HCT116 (cell line): ENCODE measurements at places on chromosomes 12 and 14.

- DNase-seq, result no peak
These were observed 23.1 kb downstream of the ABCB9 start for GRCh38 chr12:122943196-122943595.

DNA sequence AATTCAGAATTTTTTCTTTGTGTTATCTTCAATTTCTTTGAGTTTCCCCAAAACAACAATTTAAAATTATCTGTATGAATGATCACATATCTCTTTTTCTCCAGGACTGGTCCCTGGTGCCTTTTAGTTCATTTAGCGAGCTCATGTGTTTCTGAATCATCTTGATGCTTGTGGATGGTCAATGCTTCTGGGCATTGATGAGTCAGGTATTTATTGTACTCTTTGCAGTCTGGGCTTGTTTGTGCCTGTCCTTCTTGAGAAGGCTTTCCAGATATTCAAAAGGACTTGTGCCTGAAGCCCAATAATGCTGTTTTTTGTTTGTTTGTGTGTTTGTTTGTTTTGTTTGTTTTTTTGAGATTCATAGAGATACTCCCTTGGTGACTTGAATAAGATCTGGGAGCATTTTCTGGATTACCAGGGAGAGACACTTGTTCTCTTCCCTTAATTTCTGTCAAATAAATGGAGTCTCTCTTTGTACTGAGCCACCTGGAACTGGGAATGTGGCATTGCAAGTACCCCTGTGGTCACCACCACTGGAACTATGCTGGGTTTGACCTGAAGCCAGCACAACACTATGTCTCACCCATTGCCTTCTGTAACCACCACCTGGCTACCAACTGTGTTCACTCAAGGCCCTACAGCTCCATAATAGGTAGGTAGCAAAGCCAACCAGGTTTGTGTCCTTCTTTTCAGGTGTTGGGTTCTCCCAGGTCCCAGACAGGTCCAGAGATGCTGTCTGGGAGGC lies 56.3 kb downstream of the SLC6A15 start:
- DNase-seq, result no peak

DNA sequence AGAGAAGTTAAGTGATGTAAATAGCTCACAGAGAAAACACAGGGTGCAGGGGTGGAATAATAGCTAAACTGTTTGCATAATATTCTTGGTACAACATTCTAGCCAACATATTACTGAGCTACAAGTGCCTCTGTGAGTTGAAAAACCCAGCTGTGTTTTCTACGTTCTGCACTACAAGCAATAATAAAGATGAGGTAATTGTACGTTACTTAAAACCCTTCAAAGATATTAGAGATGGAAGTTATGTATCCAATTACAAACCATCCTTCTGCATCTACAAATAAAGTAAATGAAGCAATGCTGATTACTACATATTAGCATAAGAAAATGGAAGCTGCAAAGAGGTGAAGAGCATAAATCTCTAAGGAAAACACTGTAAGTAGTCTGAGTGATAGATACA lies 271.4 kb downstream of the SSPN start:
- DNase-seq, result no peak

DNA sequence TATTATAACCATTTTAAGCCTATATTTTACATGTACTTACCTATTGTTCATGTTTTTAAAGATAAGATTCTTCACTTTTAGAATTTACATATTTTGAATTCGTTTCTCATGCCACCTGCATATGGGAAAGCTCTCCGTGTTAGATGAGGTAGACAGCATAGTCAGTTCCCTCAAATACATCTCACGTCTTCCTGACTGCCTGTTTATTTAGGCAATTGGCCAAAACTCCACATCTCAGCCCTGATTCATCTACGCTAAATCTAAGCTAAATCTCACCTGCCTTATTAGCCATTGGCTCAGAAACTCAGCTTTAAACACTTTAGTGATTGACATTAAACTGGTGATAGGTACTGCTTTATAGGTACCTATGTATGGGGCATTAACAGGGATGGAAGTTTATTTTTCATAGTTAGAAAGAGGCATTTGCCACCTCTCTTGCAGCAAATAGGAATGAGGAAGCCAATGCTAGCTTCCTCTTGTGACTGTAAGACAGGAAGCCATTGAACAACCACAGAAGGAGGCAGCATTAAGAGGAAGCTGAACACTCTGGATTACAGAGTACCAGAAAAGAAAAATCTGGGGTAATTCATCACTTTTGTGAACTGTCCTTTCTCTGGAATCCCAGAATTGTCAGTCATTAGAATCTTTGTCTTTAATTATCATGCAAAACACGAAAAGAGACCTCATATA lies 111.9 kb downstream of the LRFN5 start:
- no peak for DNase-seq

DNA sequence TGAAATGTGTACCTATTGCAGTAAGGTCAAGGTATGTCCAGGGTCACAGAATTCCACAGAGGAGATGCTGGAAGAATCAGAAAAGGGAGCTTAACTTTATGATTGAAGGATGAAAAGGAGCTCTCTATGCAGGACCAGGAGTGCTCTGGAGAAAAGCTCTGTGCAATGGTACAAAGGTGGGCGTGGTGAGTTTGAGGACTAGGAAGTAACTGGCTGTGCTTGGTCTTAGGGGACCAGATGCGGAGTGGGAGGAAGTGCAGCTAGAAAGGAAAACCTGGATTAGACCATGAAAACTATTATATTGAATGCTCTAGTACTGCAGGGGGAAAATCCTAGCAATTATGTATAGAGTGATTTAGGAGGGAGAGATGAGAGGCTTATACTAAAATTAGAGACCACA lies 56.8 kb downstream of the BTG1 start:
- no peak for DNase-seq

DNA sequence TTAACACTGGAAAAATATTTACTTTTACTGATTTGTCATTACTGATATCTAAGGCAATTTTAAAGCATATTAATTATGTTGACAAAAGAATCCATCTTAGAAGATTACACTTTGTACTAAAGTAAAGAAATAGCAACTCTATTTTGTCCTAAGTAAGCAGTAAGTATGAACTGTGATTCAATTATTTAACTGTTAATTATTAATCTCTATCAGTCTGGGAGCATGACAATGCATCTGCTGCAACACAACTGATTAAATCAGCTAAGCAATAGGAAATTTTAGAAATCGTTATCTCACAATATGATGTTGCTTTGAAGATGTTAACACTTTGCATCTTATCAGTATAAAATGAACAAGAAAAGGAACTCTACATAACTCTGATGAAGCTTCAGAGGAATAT lies 172.3 kb downstream of the DPY19L2 start:
- no peak for DNase-seq

- no peak for DNase-seq
These were observed 25.0 kb downstream of the DACT1 start for GRCh38 chr14:58662759-58663158.

DNA sequence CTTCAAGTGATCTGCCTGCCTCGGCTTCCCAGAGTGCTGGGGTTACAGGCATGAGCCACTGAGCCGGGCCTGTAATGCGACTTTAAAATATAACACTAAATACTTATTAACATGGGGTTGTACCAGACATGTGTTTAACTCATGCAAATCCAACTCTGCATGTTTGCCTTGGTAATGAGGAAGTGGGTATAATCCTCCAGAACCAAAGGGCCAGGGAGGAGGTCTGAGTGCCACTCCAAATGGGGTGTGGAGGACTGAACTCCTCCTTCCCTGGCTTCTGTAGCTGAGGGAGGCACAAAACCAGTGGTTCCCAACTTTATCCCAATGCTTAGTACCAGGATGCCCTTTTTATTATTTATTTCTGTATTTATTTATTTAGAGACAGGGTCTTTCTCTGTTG lies 61.6 kb upstream of the MED13L start:
- no peak for DNase-seq

DNA sequence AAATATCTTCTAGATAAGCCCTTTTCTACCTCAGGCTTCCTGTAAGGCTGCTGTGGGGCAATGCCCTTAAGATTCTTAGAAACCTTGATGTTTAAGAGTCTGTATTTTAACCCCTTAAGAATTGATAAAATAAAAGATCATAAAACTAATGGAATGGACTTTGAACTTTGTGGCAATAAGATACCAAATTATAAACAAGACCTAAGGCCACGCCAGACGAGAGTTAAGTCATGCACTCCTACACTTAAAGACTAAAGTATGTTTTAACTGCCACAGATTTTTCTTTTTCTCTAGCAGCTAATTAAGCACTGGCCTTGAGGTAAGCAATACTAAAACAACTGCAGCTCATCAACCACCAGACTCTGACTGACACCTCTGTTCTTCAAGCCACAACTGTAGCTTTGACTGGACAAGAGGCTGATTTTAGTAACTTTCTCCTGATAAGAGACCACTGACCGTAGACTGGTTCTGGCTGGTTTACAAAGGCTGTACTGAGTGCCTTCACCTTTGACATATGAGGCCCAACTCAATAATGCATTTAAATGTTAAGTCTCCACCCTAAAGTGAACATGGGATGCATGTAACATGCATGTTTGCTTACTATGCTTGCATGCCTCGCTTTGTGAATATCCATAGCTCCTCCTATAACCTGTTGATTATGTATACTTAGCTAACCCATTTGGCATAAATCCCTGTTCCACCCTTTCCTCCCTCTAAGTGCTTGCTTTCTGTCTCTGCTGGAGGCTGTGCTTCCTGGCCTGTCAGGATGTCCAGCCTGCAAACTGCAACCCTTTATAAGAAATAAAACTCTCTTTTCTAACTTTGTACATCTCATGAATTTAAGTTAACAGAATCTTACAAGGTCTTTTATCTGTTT lies 71.9 kb downstream of the KLHL28 start:
- no peak for DNase-seq

GRCh38 chr12:25156061-25156460 lies 38.9 kb downstream of the DNAI7 start:
- DNase-seq, result no peak

DNA sequence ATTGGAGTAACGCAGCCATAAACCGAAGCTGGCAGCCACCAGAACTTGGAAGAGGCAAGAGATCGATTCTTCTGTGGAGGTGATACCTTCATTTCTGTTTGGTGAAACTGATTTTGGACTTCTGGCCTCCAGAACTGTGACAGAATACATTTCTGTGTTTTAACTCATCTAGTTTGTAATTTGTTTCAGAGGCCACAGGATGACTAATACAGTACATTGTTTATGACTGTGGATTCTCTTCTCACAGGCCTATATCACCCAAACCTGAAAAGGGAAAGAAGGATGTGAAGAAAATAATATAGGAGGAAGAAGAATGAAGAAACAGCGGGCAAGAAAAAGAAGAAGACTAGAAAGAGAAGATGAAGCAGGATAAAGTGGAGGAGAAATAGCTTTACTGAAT lies 263.8 kb upstream of the DIO2 start:
- no peak for DNase-seq

GRCh38 chr14:32938719-32939253 lies at the start of gene NPAS3:
Gene NPAS3 (plus strand): TSS chr14:32938879.
- no peak for DNase-seq

DNA sequence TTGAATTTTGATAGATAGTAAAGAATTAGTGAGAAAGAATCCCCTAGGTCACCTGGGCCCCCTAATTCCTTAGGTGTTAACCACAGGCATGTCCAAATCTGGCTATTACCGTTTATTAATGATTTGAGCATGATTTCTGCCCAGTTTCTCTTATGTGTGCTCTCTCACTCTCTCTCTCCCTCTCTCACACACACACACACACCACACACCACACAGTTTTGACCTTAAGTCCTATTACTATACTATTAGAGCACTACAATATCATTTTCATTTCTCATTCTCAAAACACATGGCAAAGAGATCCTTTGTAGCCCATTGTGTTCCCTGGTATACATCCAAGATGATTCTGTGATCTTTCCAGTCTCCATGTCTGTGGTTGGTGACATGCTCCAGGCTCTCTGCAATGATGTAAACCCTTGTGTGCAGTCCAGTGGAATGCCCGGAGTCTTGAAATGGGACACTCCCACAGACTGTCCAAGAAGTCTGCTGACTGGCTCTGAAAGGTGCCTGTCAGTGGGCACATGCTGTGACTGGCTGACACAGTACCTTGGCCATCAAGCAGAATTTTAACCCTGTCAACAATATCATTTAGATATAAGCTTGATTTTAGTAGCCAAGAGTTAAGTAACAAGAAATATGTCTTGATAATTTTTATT lies 96.2 kb downstream of the FIGNL2 start:
- no peak for DNase-seq

DNA sequence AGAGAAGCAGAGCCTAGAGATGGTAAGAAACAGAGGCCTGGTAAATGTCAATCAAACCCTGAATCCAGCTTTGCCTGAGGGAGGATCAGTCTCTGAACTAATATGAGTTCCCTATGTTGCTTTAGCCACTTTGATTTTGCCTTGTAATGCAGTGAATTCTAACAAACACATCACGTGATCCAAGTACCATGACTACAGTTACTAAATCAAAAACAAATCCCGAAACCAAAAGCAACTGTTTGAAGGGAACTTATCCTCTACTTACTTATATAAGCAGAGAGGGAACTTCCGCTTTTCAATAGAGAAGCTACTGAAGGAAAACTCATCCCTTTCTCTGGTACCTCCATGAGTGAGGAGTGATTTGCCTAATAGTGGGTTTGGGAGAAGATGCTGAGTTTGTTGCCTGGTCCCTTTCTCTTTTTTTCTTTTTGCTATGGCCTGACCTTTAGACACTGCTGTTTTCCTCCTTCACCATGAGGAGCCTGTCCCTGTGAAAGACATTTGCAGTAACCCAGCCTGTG lies 7.7 kb upstream of the PPTC7 start:
- no peak for DNase-seq

GRCh38 chr12:278046-278445 lies 15.4 kb upstream of the SLC6A13 start:
- no peak for DNase-seq

DNA sequence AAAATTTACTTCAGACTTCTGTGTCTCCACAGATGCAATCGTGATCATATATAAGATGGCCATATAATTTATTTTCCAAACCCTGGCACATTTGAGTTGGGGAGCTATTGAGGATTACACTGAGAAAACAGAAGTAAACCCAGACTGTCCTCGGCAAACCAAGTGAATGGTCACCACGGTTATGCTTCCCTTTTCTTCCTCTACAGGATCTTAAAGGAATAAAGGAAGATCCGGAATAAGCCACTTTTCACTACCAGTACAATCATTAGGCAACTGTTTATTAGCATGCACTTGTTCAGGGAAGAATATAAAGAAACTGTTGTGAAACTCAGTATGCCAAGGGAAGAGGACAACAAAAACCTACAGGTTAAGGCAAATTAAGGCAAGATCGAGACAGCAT lies 27.6 kb downstream of the SBNO1 start:
- DNase-seq, result no peak

GRCh38 chr12:11771895-11772502 lies 122.5 kb downstream of the ETV6 start:
- no peak for DNase-seq

- no peak for DNase-seq
These were observed 38.9 kb downstream of the DTX1 start for GRCh38 chr12:113095405-113095804.

GRCh38 chr12:130157998-130158753 lies 4.1 kb upstream of the FZD10 start:
- DNase-seq, result no peak
